Activated CD8-positive, alpha-beta memory T cell treated with anti-CD3 and anti-CD28 coated beads for 1 hour (primary cell): ENCODE measurements at places on chromosomes 12 and 14.

GRCh38 chr12:110622582-110622981, 8.7 kb downstream of the TCTN1 start:
- no peak for DNase-seq

GRCh38 chr12:105580821-105581352, 250.4 kb downstream of the C12orf75 start:
- DNase-seq = no peak

- no peak for DNase-seq
These were observed 310.1 kb upstream of the DIO3 start for GRCh38 chr14:101250948-101251811.

DNA sequence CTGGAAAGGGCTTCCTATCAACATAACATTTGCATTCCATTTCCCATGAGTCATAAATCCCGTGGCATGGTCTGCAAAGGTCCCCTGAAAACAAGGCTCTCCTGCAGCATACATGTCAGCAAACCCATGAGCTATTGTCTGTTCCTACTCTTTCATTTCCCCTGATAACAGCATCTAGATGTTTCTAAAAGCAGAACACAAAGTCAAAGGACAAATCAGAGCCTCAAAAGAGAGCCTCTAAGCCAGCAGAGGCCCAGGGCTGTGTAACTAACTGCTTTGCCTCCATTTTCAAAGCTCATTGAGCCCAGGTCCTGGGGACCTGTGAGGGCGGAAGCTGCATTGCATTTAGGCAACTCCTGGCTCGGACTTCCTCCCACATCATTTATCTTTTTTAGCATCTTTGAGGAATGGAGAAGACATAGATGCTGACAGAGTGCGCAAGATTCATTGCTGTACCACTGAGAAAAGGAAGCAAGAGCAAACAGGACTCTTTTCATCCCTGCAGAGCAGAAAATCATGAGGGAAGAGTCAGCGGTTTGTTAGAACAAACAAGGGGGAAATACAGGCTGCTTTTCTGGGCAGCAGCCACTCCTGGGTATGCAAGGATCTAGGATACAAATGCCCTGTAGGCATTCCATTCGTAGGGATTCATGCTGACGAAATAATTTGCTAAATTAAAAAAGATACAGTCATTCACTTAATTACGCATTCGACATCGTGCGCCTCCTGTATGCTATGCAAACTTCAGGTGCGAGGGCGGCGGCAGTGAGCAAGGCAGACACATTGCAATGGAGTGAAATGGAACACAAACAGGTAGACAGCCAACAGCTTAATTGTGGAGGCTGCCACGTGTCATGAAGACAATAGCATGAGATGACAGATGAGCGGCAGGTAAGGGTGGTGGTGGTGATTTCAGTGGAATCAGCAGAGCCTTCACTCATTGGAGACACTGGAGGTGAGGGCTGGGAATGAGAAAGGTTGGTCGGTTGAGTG, 131.0 kb downstream of the TMEM132D start:
- DNase-seq = no peak

DNA sequence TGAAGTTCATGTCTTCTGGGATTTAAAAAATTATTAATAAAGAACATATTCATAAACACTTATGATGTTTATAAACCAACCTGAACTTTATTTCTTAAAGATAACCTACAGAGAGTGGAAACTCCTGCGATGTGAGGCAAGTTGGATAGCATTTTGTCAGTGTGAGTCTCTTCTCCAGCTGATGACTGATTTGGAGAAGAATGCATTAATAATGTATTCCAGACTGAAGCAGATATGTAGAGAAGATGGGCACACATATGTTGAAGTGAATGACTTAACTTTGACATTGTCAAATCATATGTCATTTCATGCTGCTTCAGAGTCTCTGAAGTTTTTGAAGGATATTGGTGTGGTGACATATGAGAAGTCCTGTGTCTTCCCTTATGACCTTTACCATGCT, 7.3 kb downstream of the HELB start:
- DNase-seq = no peak

GRCh38 chr12:89343127-89343526, 9.2 kb downstream of the DUSP6 start:
- no peak for DNase-seq

DNA sequence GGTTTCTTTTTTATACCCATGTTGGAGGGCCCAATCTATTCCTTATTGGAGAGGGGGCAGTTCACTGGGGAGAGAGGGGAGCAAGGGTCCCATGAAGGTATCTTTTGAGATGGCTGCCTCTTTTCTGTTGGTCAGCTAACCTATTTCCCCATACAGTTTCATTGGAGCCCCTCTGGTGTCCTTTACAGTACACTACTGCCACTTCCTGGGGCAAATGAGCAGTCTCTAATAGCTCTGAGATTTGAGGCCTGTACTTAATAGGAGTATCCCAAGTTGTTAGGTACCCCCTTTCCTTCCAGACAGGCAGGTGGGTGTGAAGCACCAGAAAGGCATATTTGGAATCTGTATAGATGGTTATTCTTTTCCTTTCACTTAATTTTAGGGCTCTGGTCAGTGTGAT, 41.3 kb upstream of the RNU6-8 start:
- no peak for DNase-seq

GRCh38 chr14:105430042-105430441, 10.4 kb downstream of the MTA1 start:
- DNase-seq = no peak

- no peak for DNase-seq
These were observed 223.4 kb downstream of the PCNX1 start for GRCh38 chr14:71130491-71131179.

- no peak for DNase-seq
These were observed 9.3 kb upstream of the SERPINA5 start for GRCh38 chr14:94571950-94572349.

- peak; percentile 19 for DNase-seq
These were observed 22.9 kb downstream of the ETFBKMT start for GRCh38 chr12:31682136-31682962.

- peak; percentile 35 for DNase-seq
These were observed 55.6 kb upstream of the PPP2R5C start for GRCh38 chr14:101705733-101706508.

GRCh38 chr12:106224355-106224706, 23.5 kb downstream of the CKAP4 start:
- no peak for DNase-seq

GRCh38 chr12:103839103-103839502, 1.9 kb downstream of the NT5DC3 start:
- DNase-seq = no peak

GRCh38 chr14:99215277-99215676, 56.7 kb downstream of the BCL11B start:
- no peak for DNase-seq

DNA sequence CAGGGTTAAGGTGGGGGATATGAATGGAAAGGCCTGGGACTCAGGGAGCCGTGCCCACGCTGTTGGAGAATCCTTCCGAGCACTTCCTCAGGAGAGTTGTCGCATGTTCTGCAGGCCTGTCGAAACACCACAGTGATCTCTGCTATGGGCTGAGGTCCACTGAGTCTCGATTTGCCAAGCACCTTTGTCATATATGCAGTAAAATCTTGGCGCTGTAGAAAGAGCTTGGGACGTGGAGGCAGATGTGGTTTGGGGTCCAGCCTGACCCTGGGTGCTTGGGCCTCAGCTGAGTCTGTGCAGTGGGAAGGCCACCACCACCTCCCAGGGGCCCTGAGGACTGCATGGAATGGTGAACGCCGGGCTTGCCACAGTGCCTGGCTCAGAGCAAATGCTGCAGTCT, 32.9 kb downstream of the C14orf132 start:
- no peak for DNase-seq
